Left cardiac atrium (tissue), 4 donors: ENCODE measurements at places on chromosomes 12 and 14.

- DNase-seq: no peak
Observed at GRCh38 chr12:34379142-34379541, 356.8 kb downstream of the ALG10 start.

- DNase-seq: no peak
Observed at GRCh38 chr14:55328317-55328716, 57.1 kb downstream of the FBXO34 start.

DNA sequence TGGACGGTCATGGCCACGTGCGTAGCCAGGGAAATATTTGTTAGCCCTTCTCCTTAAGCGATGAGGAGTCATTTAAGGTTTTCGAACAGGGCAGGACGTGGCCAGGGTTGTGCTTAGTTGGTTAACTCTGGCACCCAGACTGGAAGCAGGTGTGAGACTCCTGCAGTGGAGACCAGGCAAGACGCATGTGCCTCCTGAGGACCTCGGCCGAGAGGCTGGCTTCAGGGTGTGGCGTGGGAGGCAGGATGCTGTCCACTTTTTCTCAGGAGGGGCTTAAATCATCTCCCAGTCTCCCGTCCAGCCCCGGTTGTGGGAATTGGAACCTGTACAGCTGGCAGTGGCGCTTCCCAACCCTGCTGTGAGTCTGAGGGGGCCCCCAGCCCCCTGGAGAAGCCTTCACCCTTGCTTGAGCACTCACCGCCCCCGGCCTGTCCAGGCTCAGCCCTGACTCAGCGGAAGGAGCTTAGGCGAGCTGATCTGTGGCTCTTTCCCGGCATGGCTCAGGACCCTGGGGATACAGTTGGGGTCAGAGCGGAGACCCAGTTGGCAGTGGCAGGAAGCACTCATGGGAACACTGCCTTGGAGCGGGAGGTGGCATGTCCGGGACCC, 46.3 kb upstream of the TSPAN9 start:
- DNase-seq: no peak

GRCh38 chr12:131990066-131990979, 40.6 kb downstream of the EP400 start:
- no peak for DNase-seq

- DNase-seq: no peak
Observed at GRCh38 chr14:77372304-77372841, 4.5 kb downstream of the TMED8 start.

DNA sequence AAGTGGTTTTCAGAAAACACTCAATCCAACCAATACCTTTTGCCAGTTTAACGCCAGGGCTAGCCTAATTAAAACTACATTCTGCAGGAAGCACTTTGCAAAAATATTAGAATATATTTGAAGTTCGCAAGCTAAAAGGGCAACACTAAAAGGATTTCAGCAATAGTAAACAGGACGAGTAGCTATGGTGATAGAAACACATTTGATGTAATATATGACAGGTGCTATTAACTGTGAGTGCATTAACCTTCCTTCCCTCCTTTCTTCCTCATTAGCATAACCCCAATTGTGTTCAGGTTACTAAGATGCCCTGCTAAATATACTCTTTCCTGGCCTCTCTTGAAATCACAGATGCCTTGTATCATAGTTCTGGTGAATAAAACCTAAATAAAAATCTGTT, 85.6 kb upstream of the TMCC3 start:
- DNase-seq: no peak

- DNase-seq: peak; percentile 12
Observed at GRCh38 chr12:40107803-40108620, 2.1 kb upstream of the SLC2A13 start.

- DNase-seq: no peak
Observed at GRCh38 chr14:95948558-95948981, 71.9 kb downstream of the TUNAR start.

DNA sequence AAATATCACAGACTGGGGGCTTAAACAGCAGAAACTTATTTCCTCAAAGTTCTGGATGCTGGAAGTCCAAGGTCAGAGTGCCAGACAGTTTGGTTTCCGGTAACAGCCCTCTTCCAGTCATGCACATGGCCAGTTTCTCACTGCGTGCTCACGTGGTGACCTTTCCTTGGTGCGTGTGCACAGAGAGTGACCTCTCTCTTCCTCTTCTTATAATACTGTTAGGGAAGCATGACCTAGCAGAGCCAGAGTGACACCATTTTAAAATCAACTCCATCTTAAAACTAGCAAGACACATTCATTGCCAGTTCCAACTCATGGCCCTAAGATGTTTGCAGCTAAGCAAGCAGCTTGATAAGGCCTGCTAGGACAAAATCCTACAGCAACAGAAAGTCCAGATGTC, 221.5 kb upstream of the DAAM1 start:
- DNase-seq: no peak

GRCh38 chr12:24791622-24792021, 157.3 kb downstream of the BCAT1 start:
- no peak for DNase-seq
